ENCODE measurements at places on chromosomes 2 and 18.
A peak's percentile ranks its signal among the peaks of the same experiment; 100 is the strongest.

- no peak for DNase-seq
Observed at GRCh38 chr2:163269374-163270021, 430.9 kb upstream of the KCNH7 start.

DNA sequence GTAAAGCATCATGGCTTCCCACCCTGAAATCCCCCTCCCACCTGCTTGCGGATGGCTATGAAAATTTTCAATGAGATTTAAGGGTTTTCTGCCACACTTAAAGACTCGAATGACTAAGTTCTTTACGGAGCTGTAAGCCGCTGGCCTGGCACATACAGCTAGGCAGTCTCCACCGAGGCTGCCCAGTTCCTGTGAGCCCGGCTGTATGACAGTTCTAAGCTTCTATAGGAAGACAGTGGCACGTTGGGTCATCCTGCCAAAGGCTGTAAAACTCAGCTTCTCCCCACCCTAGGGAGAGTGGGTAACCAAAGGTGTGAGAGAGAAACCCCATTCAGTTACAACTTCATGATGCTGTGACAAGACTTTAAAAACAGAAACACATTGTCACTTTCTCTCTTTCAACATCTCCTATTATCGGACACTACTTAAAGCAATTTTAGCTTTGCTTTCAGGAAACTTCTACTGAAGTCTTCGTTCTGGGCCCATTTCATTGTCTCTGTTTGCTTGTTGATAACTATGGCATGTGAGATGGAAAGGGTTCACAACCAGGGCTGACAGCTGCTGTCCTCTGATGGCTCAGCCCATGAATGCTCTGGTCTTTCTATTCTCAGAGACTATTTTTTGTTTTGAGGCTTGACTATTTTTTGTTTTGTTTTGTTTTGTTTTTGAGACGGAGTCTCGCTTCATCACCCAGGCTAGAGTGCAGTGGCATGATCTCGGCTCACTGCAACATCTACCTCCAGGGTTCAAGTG lies 7.1 kb downstream of the CASP8 start:
- no peak for DNase-seq

- peak; percentile 65 for DNase-seq
Observed at GRCh38 chr18:48222118-48222517, 187.1 kb downstream of the ZBTB7C start.

- DNase-seq: no peak
Observed at GRCh38 chr2:101057051-101057933, 55.2 kb downstream of the RPL31 start.

- no peak for DNase-seq
Observed at GRCh38 chr2:98012561-98012991, 16.8 kb upstream of the TMEM131 start.

DNA sequence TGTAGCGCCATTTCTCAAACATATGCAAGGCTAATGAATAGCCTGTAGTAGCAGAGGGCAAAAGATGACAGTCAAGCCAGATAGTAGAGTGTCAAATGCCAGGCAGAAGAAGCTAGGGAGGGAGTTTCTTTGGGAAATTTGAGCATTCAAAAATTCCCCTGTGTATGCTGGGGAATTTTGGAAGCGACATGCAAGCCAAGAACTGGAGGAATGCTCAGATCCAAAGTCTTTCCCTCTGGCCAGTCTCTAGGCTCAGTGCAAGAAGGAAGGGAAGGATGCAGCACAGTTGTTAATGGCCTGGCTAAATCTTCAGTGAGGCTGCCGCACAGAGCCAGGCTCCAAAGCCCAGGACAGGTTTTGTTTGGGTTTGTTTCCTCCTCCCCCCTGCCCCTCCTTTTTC lies 59.9 kb downstream of the ATP9B start:
- no peak for DNase-seq

GRCh38 chr18:12838178-12838634 lies 45.8 kb downstream of the PTPN2 start:
- DNase-seq: no peak

- peak; percentile 62 for DNase-seq
Observed at GRCh38 chr2:45651415-45652089, at the start of gene PRKCE. Gene PRKCE (plus strand): TSS chr2:45651675.

DNA sequence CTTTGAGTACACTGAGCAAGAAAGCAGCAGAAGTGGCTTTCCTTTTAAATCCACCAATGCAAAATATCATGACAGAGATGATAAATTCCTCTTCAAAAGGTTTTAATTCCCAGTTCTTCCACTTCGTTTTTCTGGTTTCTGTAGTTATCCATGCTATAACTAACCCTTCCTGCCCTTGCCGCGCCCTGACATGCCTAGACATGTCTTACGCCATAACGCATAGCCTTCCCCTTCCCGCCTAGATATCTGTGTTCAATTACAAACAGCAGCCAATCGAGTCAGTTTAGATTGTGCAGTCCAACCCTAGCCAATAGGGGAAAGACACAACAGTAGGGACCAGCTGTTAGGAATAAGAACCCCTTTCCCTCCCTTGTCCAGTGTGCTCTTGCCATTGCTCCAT lies 16.1 kb downstream of the PRPF40A start:
- DNase-seq: no peak

DNA sequence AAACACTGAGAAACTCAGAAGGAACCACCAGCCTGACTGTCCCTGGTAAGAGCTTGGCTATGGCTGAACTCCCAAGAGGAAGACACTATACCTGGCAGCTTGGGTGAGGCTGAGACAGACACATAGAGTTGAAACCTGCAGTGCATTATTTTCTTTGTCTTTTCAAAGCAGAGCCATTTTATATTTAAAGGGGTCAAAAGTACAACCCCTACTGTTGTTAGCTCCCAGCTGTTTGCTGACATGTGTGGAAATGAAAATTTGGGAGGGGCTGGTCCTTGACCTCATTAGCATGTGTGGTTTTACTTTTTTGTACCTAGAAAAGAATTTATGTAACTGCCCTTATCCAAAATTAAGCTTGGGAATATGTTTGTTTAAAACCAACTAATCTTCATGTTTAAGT lies 309.0 kb downstream of the RPRM start:
- DNase-seq: no peak

DNA sequence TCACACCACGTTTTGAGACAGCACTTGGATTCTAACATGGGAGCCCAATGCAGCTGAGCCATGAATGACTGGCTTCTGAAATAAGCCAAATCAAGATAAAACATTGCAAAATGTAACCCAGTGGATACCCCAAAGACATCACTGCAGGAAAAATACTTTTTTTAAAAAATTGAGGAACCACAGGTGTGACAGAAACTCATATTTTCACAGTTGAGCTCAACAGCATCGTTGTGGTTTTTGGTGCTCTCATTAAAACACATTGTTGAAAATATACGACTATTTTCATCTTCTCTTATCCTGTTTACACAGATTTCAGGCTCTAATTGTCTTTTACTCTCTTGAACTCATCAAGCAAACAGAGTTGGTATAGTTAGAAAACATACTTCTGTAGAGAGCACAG lies 429.3 kb upstream of the VRK2 start:
- no peak for DNase-seq

DNA sequence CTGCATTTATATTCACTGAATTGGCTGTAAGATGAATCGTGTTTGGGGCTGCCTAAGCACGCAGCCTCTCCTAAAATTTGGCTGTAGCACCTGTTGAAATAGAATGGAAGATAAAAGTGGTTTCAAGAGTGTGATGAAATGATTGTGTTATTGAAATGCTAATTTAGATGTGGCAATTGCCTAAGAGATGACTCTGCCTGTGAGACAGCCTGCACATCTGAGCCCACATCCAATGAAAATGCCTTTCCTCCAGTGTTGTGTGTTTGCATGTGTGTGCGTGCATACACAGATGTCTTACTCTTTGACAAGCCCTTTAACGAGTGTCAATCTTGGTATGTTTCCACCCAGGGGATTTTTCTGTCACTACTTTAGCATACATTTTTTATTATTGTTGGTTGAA lies 346.9 kb downstream of the MEIS1 start:
- no peak for DNase-seq

GRCh38 chr2:142875652-142876051 lies 1.8 kb upstream of the KYNU start:
- no peak for DNase-seq

- DNase-seq: no peak
Observed at GRCh38 chr2:78780256-78780655, 245.2 kb upstream of the REG3G start.

GRCh38 chr18:25141886-25142285 lies 210.1 kb downstream of the ZNF521 start:
- no peak for DNase-seq

GRCh38 chr2:88160517-88160916 lies 9.6 kb upstream of the THNSL2 start:
- no peak for DNase-seq

GRCh38 chr2:74457549-74458131 lies 598 bp upstream of the WBP1 start:
- peak; percentile 67 for DNase-seq

DNA sequence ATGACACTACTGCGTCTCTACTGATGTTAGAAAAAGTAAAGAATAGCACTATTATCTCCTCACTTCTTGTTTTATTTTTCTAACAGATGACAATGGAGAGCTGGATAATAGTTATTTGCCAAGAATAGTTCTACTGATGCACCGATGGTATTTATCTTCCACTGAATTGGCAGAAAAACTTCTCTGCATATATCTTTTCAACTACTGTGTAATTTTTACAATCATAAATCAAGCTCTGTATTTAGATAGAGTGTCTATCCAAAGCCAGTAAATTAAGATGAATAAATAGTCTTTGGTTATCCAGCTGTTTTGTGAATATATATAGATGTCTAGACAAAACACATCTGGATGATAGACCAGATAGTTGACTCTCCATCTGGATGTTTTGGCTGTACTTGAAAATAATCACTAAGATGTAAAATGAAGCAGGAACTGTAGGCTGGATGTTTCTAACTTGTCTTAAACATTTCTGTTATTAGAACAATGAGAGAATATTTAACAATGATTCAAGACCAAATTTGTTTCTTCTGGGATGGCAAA lies 40.1 kb downstream of the RASGRP3 start:
- no peak for DNase-seq

DNA sequence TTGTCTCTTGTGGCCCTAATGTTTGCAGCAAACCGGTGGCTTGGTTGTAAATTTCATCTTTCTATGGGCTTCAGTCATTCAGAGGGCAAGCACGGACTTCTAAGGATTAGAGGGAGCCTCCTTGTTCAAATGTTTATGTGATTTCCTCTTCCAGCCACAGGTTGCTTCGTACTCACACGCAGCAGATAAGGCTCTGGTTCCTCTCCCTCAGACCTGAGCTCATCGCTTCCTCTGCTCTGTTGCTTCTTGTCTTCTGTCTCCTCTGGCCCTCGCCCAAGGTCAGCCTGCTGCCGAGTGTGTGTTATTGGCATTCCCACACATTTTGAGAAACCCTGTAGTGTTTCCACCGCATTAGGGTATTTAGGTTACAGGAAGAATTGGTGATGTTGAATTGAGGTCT lies 44.0 kb downstream of the MYL12B start:
- DNase-seq: no peak

GRCh38 chr2:139805441-139805840 lies 1025.3 kb upstream of the NXPH2 start:
- peak; percentile 53 for DNase-seq

DNA sequence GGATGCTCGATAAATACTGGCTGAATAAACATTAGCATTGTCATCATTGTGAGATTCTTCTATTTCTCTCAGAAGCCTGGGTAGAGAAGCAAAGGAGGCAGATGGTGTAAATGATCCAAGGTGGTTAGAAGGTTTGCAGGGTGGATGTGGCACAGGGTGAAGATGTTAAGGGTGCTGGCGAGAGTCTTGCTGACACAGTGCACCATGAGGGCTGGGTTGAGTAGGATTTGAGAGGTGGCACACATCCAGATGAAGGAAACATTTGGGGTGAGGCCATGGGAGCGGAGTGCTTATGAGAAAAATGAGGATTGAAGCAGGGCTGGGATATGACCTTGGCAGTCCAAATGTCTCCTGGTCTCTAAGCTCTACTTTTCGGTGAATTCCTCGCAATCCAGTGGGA lies 17.8 kb upstream of the CPO start:
- no peak for DNase-seq

DNA sequence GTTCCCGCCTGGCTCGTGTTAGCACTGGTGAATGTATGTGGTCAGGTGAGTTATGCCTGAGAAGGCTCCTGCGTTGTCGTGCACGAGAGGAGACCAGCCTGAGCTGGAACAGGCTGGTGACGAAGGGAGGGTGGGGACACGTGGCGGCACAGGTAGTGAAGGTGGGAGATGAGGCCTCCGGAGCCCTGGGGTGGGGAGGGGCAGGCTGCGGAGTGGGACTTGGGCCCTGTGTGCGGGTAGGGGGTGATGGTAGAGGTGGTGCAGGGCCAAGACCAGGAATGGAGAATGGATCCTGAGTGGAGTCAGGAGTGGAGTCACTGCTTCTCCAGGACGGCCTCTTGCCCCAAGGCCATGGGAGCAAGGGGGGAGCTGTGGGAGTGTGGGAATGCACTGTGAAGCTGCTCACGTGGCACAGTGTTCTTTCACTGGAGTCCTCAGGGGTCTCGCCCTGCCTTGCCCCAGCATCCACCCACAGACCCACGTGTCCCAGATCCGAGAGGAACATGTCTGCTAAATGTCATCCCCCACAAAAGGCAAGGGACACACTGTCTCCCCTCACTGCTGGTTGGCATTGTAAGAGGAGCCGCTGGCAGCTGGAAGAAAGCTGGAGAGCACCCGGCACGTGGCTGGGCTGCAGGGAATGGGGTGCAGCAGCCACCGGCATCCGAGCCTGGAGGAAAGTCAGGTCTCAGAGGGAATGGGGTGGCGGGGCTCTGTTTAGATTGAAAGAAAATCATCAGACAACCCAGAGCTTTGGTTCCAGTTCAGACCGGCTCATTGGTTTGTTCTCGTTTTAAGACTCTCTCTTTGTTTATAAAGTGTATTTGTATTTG lies 63.7 kb downstream of the CYP26B1 start:
- no peak for DNase-seq

- no peak for DNase-seq
Observed at GRCh38 chr2:30655660-30656059, 151.6 kb downstream of the CAPN13 start.

DNA sequence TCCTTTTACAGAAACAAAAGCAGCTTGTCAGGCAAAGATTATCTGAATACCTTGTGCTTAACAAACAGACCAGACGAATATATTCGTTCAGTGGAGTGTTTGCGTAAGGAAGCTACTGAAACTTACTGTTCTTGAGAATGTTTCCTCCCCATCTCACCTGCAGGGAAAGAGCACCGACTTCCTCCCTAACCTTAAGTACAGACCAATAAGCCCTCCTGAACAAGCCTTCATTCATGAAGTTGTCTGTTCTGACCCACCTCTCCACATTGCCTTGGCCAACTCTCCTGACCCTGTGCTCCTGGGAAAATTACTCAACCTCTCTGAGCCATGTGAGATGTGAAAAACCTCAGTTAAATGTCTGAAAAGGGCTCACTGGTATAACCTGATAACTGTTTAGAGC lies 35.2 kb downstream of the STK39 start:
- no peak for DNase-seq

- DNase-seq: no peak
Observed at GRCh38 chr18:58270396-58270795, 226.4 kb downstream of the NEDD4L start.

All from BE2C (cell line).